Chondrocyte (in vitro differentiated cells): ENCODE measurements at places on chromosomes 12 and 14. TPM values are rescaled to one million over a fixed set of nuclear protein-coding genes. Genes with fewer than 3 reads are reported as not detected.

DNA sequence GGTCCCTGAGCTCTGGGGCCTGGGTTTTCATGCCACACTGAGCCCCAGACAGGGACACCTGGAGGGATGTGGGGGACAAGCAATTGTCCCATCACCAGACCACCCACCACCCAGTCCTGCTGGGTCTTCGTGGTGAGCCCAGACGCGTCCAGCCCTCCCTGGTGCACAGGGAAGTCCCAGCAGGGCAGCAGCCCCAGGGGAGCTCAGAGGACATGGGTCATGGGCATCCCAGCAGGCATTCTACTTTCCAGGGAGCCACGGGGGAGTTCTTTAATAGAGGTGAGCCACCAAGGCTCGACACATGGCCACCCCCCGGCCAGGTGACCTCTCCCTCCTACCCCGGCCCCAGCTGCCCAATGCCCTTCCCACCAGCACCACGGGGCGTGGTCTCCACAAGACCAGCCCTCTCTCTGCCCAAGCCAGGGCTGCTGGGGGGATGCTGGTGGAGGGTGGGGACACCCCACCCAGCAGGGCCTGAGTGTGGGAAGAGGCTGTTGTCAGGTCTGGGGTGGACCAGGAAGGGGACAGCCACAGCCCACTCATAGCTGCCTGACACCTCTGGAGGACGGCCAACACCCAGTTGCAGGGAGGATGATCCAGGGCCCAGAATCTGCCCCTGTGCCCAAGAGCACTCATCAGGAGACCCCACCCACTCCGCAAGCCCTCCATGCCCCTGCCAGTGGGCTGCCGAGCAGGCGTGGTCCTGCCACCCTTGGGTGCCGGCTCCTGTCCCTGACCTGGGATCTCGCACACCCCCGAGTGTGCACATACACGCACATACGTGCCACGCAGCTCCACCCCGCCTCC is 14.1 kb downstream of the AKT1 start:
- DNase-seq, result no peak
- no peak overlapping the region for H3K27ac ChIP-seq
- H3K36me3 ChIP-seq, result peaks cover 1% of the 10 kb centered on the region
- no peaks in the 10 kb centered on the region for H3K4me1 ChIP-seq
- no peaks in the 10 kb centered on the region for H3K27me3 ChIP-seq
- no peak overlapping the region for H3K4me3 ChIP-seq

GRCh38 chr12:82862069-82862841 is 175.5 kb downstream of the TMTC2 start:
- no peak overlapping the region for H3K27ac ChIP-seq
- H3K36me3 ChIP-seq, result no peaks in the 10 kb centered on the region
- peaks cover 17% of the 10 kb centered on the region for H3K4me1 ChIP-seq
- no peak for DNase-seq
- H3K4me3 ChIP-seq, result no peak overlapping the region

DNA sequence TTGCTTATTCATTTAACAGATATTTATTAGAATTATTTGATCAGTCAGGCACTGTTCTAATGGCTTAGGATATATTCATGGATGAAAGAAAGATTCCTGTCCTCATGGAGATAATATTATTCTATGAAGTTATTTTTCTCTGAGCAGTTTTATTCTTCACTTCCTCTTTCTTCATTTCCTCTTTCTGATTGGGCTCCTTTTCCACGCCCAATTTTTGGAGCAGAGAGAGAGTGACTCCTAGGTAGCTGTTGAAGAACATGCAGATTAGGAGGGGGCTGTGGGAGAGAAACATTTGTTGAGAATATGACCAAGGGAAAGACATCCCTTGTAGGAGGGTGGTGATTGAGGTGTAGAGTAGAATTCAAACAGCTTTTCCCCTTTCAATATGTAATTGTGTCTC is 6.0 kb upstream of the YARS2 start:
- no peak overlapping the region for H3K27ac ChIP-seq
- peaks cover 22% of the 10 kb centered on the region for H3K27me3 ChIP-seq

GRCh38 chr12:24996820-24997219 is 47.9 kb upstream of the BCAT1 start:
- no peaks in the 10 kb centered on the region for H3K36me3 ChIP-seq
- H3K27ac ChIP-seq, result no peak overlapping the region

DNA sequence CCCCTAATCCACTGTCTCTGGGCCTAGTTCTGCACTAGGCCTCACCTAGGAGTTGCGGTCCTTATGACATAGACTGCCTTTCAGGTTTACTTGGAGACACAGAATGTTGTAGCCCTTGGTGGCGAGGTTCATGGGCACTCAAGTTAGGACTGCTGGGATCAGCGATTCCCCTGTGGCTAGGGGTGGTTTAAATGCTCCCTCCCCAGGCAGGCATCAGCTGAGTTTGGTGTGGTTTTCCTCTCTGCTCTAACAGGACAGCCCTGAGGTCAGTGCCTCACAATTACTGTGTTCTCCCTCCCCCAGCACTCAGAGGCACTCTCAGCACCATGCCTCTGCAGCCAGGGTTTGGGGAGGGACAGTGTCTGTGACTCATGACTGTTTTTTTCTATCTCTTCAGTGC is 22.2 kb upstream of the RDH16 start:
- H3K27me3 ChIP-seq, result peaks cover 6% of the 10 kb centered on the region
- H3K36me3 ChIP-seq, result no peaks in the 10 kb centered on the region
- H3K27ac ChIP-seq, result no peak overlapping the region
- no peak overlapping the region for H3K4me3 ChIP-seq
- H3K4me1 ChIP-seq, result no peaks in the 10 kb centered on the region

DNA sequence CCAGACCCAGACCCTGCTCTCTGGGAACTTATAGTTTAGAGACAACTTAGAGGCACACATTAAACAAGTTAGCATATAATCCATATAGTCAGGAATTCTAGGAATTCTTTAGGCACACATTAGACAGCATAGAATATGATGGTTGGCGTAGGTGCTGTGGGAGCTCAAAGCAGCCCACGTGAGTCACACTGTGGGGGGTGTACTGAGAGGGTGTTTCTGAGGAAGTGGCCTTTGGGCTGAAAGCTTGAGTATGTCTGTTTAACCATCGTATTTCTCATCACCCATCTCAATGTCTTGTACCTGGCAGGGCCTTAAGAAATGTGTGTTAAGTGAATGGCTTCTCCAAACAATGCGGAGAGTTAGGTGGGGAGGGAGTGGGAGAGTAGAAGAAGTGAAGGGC is 67.2 kb downstream of the TMEM30B start:
- no peak for DNase-seq
- H3K4me1 ChIP-seq, result peaks cover 65% of the 10 kb centered on the region
- no peak overlapping the region for H3K4me3 ChIP-seq
- H3K27ac ChIP-seq, result no peak overlapping the region

- no peak for DNase-seq
- H3K4me3 ChIP-seq, result no peak overlapping the region
- peaks cover 6% of the 10 kb centered on the region for H3K4me1 ChIP-seq
- no peaks in the 10 kb centered on the region for H3K36me3 ChIP-seq
These were observed 616.3 kb downstream of the LRFN5 start for GRCh38 chr14:42222924-42223471.

The KCNH3 gene
- 0.10 to 0.27 TPM in 2 of 3 replicates, not detected in the other for total RNA-seq

The SSTR1 gene
- total RNA-seq, result not detected in 3 replicates

The OASL gene
- not detected in 3 replicates for total RNA-seq

The PPP1R3E gene
- 11.0 to 20.7 TPM (median 11.2 TPM) in 3 replicates for total RNA-seq
